Panc1 (cell line): ENCODE measurements at places on chromosomes 7 and 10.
A peak's percentile ranks its signal among the peaks of the same experiment; 100 is the strongest.

DNA sequence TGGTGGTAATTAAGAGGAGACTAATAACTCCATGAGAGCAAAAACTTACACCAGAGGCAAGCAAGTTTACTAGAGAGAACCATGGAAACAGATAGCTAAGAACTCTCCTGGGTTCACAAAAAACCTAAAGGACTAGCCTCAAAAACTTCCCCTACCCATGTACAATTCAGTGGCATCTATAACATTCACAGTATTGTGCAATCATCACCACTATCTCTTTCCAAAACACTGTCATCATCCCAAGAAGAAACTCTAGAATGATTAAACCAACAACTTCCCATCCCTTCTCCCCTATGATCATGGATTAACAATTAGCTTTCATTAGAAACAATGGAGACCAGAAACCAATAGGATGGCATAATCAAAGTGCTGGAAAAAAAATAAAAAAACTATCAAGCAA lies 1038.3 kb downstream of the LRMDA start:
- DNase-seq: no peak
- no peaks in the 10 kb centered on the region for H3K27me3 ChIP-seq
- no peak overlapping the region for H3K27ac ChIP-seq
- no peaks in the 10 kb centered on the region for H3K36me3 ChIP-seq
- H3K4me3 ChIP-seq: no peak overlapping the region

DNA sequence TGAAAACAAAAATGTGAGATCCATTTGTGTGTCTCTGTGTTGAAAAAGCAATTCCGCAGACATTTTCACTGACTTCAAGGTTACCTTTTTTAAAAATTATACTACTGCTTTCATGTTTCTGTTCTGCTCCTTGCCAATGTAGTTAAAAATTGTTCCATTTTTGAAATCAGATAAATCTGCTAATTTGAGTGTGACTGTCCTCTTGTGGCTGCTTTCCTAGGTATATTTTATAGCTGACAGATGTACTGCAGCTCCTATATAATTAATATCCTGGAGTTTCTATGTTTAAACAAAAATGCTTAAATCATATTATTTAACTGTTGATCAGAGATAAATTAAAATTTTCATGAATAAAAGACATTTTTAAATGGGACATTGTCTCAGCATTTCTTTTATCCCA lies 177.6 kb upstream of the LRRTM3 start:
- no peaks in the 10 kb centered on the region for H3K36me3 ChIP-seq
- no peaks in the 10 kb centered on the region for H3K27me3 ChIP-seq
- no peak for DNase-seq
- H3K4me3 ChIP-seq: no peak overlapping the region
- H3K4me1 ChIP-seq: no peaks in the 10 kb centered on the region

DNA sequence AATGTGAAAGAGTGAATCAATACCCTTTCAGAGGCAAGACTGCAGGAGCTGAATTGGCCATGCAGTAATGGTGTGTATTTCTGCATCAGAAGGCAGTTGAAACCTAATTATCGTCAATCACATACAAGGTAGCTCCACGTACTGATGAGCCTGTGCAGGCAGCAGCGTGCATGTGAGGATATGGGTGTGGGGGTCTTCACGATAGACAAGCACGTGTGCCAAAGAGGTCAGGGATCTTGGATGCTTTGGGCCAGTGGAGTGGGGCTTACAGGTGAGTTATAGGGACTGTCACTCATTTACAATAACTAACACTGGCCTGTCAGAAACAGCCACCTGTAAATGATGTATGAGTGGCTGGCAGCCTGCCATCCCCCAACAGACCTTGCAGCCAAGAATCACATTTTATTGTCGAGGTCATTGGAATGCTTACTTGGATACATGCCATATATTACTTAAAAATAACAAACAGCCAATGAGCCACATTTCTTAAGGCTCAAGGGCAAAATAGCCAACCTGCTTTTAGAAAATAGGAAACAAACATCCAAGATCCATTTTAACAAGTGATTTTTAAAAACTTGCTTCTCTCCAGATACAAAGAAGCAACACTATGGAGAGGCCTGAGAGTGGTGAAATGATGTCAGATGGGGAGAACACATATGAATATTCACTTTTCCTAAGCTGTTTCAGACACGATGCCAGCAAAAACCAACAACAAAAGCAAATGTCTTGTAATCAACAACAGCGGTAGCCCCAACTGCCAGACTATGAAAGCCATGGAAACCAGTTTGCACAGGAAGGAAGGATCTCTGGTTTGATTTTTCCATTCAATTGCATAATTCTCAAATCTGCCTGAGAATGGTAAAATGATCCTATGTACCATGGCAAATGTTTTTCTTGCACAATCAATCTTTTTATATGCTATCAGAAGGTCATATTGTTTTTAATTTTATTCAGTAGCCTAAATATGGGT lies 210.7 kb downstream of the SKAP2 start:
- no peak overlapping the region for H3K4me3 ChIP-seq
- H3K4me1 ChIP-seq: peaks cover 9% of the 10 kb centered on the region; the same call in 1 of the 2 replicates
- H3K27ac ChIP-seq: no peak overlapping the region
- H3K36me3 ChIP-seq: no peaks in the 10 kb centered on the region

GRCh38 chr7:74182453-74183090 lies 8.4 kb downstream of the EIF4H start:
- H3K4me1 ChIP-seq: peaks cover 38% of the 10 kb centered on the region
- no peak overlapping the region for H3K27ac ChIP-seq
- H3K27me3 ChIP-seq: no peaks in the 10 kb centered on the region
- H3K36me3 ChIP-seq: no peaks in the 10 kb centered on the region; the same call in 1 of the 2 replicates
- no peak for DNase-seq

GRCh38 chr10:104351061-104351702 lies 2.5 kb upstream of the CFAP58 start:
- no peak overlapping the region for H3K4me3 ChIP-seq
- H3K27me3 ChIP-seq: no peaks in the 10 kb centered on the region
- no peaks in the 10 kb centered on the region for H3K36me3 ChIP-seq
- DNase-seq: no peak
- no peak overlapping the region for H3K27ac ChIP-seq

GRCh38 chr7:119918185-119918584 lies 354.8 kb upstream of the KCND2 start:
- no peak for DNase-seq
- H3K27ac ChIP-seq: no peak overlapping the region
- H3K4me1 ChIP-seq: no peaks in the 10 kb centered on the region
- no peak overlapping the region for H3K4me3 ChIP-seq
- no peaks in the 10 kb centered on the region for H3K36me3 ChIP-seq

DNA sequence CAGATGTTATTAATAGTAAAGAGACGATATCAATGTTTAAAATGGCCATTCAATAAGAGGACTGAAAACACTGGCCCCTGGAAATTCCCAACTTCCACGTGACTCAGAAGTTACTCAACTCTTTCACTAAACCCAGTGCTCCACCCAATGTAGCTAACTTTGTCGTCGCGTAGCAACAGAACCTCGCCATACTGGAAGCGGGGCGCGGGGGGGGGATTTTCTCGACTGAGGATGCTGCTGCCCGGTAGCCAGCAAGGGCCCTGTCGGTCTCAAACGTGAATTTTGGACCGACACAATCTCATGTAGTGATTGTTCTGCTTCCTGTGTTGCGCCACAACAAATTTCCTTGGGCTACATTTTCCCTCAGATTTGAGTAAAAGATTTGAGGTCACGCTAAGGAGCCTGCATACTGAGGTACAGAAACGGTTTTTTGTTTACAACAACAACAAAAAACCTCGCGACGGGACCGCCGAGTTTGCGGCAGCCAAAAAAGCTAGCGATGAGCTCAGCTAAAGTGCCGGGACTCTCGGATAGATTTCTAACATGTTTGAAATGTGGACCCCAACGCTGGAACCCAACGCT lies 977 bp upstream of the SFR1 start:
- H3K4me3 ChIP-seq: peak overlapping the region; percentile 83
- DNase-seq: peak; percentile 81
- peak overlapping the region; percentile 91 for H3K27ac ChIP-seq
- H3K36me3 ChIP-seq: no peaks in the 10 kb centered on the region

- H3K4me3 ChIP-seq: no peak overlapping the region
- H3K27me3 ChIP-seq: no peaks in the 10 kb centered on the region
- H3K36me3 ChIP-seq: no peaks in the 10 kb centered on the region
- 0 out of 2 replicates have a peak, but pooled peaks cover 10% of the 10 kb centered on the region for H3K4me1 ChIP-seq
These were observed 9.6 kb downstream of the GPRIN2 start for GRCh38 chr10:46546591-46547540.

- H3K27ac ChIP-seq: no peak overlapping the region
- no peak overlapping the region for H3K4me3 ChIP-seq
- H3K36me3 ChIP-seq: no peaks in the 10 kb centered on the region
These were observed 326.1 kb downstream of the GALNT17 start for GRCh38 chr7:71457846-71458590.

DNA sequence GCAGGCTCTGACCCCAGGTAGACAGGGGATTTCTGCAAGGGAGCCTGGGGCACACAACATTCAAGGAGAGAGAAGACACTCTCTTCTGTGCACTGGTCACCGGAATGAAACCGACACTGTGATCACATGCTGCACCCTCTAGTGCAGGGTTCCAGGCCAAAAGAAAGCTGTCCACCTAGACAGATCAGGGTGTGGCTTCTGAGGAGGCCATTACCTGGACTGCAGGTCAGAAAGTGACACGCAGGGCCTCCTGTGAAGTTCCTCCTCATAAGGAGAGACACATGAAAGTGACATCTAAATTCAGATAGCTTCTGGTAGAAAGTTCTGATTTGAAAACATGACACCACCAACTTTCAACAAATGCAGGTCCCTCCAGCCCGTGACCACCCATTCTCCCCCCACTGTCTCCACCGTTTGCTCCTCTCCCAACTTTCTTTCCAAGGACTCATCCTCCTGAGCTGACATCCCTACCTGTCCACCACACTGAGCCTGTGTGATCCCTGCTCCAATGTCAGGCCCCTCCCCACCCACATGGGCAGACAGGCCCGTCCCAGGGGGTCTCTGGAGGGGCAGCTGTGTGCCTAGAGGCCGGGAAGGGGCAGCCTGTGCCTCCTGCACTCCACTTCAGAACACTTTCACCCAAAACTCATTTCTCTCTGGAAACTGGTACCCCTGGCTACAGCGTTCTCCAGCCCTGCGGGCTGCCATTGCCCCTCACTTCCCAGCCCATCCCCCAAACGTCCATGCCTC lies 198.0 kb downstream of the TNS3 start:
- no peaks in the 10 kb centered on the region for H3K27me3 ChIP-seq
- H3K27ac ChIP-seq: peak overlapping the region; percentile 20; the same call in 1 of the 2 replicates
- no peak for DNase-seq
- H3K4me3 ChIP-seq: no peak overlapping the region

DNA sequence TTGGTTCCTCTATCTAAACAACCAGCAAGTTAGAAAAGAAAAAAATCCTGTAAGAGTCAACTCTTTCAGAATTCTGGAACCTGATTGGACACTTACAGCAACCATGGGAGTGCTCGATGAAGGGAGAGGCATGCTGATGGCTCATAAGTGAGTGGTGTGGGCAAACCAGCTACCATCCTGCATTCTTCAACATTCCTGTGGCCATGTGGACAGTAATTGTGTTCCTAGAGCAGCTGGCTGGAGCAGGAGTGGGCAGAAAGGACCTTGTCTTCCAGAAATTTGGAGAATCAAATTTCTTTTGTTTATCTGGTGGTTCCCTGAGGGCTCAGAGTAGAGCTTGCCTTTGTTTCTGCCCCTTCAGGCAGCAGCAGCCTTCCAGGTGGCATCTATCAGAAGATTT lies 22.5 kb upstream of the MYL7 start:
- no peak overlapping the region for H3K27ac ChIP-seq
- no peaks in the 10 kb centered on the region for H3K36me3 ChIP-seq
- no peak for DNase-seq
- H3K27me3 ChIP-seq: no peaks in the 10 kb centered on the region

DNA sequence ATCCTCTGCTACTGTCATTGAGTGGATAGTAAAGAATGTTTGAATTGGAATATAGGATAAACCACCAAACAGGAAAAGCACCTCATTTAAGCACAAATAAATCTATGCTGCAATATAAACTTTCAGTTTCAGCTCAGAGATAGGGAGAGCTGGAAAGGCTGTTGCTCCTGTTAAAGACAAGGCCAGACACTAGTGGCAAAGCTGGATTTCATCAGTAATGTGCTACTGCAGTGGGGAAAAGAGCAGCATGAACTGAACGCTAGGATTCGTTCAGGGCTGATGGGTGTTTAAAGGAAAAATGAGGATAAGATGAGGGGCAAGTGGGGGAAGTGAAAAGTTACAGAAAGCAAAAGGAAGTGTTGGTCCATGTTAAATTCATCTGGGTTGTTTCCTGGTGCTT lies 775.4 kb upstream of the COBL start:
- H3K27ac ChIP-seq: no peak overlapping the region
- no peak overlapping the region for H3K4me3 ChIP-seq
- H3K4me1 ChIP-seq: no peaks in the 10 kb centered on the region
- DNase-seq: no peak

- peak overlapping the region; percentile 23; the same call in 1 of the 2 replicates for H3K27ac ChIP-seq
- peak overlapping the region; percentile 57 for H3K4me3 ChIP-seq
- no peak for DNase-seq
- no peaks in the 10 kb centered on the region for H3K27me3 ChIP-seq
These were observed 2.4 kb downstream of the GATA3 start for GRCh38 chr10:8056871-8057331.

DNA sequence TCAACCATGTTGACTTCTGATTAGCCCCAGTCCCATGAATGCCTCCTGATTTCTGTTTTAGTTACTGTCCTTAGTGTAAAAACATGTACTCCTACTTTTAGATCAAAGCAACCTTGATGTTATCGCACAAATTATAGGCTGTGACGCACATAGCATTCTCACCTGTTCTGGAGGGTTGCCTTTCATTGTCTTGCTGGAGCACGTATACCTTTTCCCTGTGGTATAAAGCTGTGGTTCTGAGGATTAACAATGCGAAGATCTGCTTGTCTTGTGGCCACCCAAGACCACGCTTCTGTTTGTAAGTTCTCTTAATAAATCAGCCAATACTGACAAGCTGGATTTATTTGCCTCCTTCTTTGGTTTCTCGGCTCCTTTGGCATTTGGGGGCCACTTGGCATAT lies 30.1 kb upstream of the GLCCI1 start:
- H3K27me3 ChIP-seq: no peaks in the 10 kb centered on the region; the same call in 1 of the 2 replicates
- no peaks in the 10 kb centered on the region for H3K36me3 ChIP-seq
- DNase-seq: no peak
- no peak overlapping the region for H3K27ac ChIP-seq
- H3K4me3 ChIP-seq: no peak overlapping the region

GRCh38 chr7:97313900-97314299 lies 196.4 kb downstream of the SDHAF3 start:
- H3K36me3 ChIP-seq: no peaks in the 10 kb centered on the region
- no peak overlapping the region for H3K27ac ChIP-seq
- no peaks in the 10 kb centered on the region for H3K4me1 ChIP-seq
- no peak for DNase-seq
- no peak overlapping the region for H3K4me3 ChIP-seq

DNA sequence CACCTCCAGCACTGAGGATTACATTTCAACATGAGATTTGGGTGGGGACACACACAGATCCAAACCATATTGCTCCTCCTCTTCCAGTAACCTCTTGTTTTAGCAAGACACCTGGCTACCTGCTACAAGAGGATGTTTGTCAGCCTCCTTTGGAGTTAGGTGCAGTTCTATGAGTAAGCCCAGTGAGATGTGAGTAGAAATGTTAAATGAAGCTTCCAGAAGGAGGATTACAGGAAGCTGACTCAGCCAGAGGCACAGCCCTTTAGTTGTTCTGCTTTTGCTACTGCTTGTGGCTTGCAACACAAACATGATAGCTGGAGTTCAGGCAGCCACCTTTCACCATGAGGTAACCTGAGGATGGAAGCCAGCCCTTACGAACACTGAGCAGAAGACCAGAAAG lies 382.7 kb upstream of the RNF32 start:
- no peaks in the 10 kb centered on the region for H3K4me1 ChIP-seq
- H3K27me3 ChIP-seq: peaks cover 3% of the 10 kb centered on the region
- H3K36me3 ChIP-seq: no peaks in the 10 kb centered on the region
- DNase-seq: no peak
- no peak overlapping the region for H3K4me3 ChIP-seq
